Thoracic aorta (tissue), 2 donors: ENCODE measurements at places on chromosomes 7 and 10.

- no peak for DNase-seq
These were observed 137.6 kb upstream of the MAGI2 start for GRCh38 chr7:79590916-79591623.

DNA sequence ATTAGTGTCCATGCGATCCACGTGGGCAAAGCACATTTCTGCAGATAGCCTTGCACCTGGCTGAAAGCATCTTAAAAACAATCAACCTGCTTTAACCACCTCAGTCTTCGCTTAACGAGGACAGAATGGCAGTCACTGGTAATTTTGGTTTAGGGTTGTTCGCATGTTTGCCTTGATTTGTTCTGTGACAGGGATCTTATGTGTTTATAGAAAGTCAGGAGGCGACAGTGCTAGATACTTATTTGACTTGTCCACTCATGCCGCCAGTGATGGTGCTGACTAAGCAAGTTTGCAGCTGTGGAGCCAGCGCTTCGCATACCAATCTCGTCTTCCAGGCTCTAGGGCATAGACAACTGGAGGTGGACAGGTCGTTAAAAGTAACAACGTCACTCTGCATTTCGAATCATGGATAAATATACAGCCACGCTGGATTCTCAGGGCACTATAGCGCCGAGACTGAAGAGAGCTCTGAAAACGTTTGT lies 1.2 kb upstream of the TMEM243 start:
- DNase-seq, result no peak

GRCh38 chr7:131026297-131027000 lies 292.4 kb upstream of the KLF14 start:
- no peak for DNase-seq

GRCh38 chr7:151843181-151843580 lies 33.7 kb downstream of the PRKAG2 start:
- DNase-seq, result no peak

GRCh38 chr10:26879744-26880143 lies 19.0 kb upstream of the ABI1 start:
- no peak for DNase-seq

DNA sequence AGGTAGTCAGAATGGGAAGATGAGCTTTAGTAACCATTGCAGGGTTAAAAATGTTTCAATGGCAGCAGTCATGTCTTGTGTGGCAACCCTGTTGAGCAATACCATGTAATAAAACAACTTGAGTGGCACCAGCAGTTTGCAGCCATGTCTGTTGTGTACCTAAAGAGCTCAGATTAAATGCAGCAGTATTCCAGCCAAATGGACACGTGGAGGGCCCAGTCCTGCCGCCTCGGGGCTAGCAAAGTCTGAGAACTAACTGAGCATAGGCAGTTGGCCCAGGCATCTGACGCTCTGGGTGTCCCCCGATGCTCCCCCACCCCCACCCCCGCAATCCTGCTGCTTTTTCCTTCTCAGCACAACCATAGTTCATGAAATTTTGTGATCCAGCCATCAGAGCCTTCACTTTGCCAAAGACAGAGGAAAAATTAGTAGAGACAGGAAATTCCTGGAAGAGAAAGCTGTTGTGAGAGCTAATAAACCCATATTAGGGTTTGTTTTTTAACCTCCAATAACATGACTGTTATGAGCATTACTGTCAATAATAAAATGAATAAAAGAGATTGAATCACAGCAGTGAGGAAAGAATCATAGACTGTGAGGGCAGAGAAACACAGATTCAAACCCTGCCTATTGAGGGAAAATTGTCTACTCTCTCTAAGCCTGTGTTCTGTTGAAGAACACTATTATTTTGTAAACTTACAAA lies 220.6 kb upstream of the RHOBTB1 start:
- no peak for DNase-seq

- no peak for DNase-seq
These were observed 196.6 kb upstream of the GALNT17 start for GRCh38 chr7:70935311-70935710.

GRCh38 chr7:76057813-76058145 lies 9.9 kb downstream of the MDH2 start:
- no peak for DNase-seq

- no peak for DNase-seq
These were observed 511.9 kb downstream of the SUGCT start for GRCh38 chr7:40646717-40647116.

DNA sequence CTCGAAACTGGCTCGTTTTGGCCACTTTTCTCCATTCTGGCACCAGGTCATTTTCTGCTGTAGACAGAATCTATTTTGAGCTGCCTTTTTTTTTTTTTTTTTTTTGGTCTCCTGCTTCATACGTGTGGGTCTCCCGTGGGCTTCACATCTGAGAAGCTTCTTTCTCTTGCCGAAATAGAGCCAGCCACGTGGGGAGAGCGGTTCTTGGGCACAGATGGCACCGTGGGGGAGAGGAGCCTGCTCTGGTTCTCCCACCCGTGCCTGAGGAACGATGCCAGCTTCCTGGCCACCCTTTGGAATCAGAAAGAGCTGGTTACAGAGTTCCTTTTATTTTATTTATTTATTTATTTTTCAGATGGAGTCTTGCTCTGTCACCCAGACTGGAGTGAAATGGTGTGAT lies 48.7 kb upstream of the OCM2 start:
- DNase-seq, result no peak

GRCh38 chr7:30974605-30975255 lies 11.0 kb downstream of the GHRHR start:
- DNase-seq, result no peak

DNA sequence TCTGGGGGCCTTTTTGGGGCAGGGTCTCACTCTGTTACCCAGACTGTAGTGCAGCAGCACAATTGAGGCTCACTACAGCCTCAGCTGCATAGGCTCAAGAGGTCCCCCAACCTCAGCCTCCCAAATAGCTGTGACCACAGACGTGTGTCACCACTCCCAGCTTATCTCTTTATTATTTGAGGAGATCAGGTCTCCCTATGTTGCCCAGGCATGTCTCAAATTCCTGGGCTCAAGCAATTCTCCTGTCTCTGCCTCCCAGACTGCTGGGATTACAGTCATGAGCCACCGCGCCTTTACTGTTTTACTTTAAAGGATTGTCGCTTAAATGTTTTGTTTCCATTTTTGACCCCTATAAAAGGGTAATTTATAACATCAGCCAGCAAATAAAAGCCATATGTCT lies 502.6 kb upstream of the AUTS2 start:
- no peak for DNase-seq

DNA sequence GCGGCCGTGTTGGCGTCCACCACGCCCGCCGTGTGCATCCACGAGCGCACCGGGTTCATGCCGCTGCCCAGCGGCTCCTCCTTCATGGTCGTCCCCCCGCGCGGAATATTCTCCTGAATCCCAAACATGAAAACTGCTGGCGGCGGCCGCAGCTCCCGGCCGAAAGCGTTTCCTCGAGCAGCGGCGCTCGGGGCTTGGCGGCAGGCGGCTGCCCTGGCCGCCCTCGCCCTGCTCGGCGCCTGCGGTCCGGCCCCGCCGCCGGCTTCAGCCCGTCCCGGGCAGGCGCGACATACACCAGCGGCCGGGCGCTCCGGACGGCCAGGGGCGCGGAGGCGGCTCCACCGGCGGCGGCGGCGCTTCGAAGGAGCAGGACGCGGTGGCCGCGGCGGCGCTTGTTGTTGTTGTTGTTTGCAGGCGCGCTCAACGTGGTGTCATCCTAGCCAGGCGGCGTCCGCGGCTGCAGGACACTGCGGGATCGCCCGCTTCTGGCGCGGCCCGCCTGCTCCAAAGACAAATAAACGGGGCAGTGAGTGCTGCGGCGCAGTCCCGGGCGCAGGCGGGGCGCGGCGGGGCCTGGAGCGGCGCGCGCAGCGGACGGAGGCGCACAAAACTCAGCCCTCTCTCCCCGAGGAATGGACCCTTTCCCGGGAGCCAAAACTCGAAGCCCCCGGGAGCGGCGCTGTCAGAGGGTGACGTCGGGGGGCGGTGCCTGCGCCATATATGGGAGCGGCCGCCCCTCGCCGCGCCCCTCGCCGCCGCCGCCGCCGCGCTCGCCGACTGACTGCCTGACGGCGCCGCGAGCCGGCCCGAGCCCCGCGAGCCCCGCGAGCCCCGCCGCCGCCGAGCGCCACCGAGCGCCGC lies at the start of gene EBF3:
TSS of gene EBF3 (minus strand) at position 634 of the 861 bp plus-strand sequence. CDS start at position 128, 506 bp downstream.
- DNase-seq, result no peak

DNA sequence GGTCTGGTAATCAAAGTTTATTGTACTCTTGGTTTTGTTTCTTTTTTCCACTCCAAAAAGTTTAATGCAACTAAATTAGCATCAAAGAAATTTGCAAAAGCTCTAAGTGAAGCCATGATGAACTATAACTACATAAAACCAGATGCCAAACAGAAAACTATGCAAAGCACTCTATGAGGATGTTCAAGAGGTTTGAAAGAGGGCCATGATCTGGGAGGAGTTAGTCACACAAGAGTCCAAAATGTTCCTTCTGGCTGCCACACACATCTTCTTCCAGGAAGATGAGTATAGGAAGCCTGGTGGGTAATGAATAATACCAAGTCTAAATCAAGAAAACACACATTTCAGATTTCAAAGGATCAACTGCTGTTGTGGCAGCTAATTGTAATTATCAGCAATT lies 28.4 kb downstream of the GLI3 start:
- DNase-seq, result no peak

GRCh38 chr7:71871446-71871845 lies 540.7 kb downstream of the CALN1 start:
- DNase-seq, result no peak

- no peak for DNase-seq
These were observed 421.3 kb upstream of the NUPR2 start for GRCh38 chr7:56537477-56537876.

- no peak for DNase-seq
These were observed 67.3 kb downstream of the GLCCI1 start for GRCh38 chr7:8035647-8036518.

DNA sequence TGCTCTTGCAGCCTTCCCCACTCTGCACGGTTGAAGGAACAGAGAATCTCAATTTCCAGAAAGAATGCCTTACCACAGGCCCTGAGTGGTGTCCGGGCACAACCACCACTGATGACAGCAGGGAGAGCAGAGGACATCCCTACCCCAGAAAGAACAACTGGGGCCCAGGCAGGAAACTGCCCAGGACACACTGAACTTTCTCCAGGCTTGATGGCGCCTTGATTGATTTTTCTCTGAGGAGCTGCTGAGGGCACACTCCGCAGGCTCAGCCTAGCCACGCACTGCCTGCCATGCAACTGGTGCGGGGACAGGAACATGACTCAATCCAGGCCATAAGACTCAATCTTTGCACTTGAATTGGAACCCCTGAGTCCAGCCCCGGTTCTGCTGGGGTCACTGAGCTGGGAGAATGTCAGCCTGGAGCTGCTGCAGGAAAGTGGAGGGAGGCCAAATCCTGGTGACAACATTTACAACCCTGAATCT lies 5.9 kb downstream of the AKR1B1 start:
- DNase-seq, result no peak

GRCh38 chr10:104907521-104907920 lies 266.4 kb downstream of the SORCS3 start:
- DNase-seq, result no peak

DNA sequence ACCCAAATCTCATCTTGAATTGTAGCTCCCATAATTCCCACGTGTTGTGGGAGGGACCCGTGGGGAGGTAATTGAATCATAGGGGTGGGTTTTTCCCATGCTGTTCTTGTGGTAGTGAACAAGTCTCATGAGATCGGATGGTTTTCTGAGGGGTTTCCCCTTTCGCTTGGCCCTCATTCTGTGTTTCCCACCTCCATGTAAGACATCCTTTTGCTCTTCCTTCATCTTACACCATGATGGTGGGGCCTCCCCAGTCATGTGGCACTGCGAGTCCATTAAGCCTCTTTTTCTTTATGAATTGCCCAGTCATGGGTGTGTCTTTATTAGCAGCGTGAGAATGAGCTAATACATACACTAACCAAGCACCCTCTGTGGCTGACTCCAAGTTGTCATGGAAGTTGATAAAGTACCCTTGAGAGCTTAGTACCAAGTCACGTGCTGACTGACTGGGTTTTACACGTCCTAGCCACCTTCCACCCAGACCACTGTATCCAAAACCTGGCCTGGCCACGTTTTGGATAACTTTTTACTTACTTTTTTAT lies 614.4 kb downstream of the SDK1 start:
- no peak for DNase-seq

DNA sequence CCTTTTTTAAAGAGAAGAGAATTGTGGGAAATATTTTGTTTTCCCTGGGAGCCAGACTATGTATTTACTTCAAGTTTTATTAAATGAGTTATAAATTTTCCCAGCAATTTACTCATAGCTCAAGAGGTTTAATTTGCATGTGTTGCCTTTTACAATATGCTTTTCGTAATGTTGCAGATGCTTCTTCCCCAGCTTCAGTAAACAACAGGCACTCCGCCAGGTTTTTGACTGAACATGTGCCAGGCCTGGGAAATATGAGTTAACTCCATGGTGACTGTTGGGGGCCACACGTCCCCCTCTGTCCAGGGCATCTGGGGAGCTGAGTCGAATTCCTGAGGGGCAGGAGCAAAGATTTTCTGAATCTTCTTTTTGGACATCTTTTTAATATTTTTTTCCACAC lies 545.7 kb downstream of the LRMDA start:
- no peak for DNase-seq

DNA sequence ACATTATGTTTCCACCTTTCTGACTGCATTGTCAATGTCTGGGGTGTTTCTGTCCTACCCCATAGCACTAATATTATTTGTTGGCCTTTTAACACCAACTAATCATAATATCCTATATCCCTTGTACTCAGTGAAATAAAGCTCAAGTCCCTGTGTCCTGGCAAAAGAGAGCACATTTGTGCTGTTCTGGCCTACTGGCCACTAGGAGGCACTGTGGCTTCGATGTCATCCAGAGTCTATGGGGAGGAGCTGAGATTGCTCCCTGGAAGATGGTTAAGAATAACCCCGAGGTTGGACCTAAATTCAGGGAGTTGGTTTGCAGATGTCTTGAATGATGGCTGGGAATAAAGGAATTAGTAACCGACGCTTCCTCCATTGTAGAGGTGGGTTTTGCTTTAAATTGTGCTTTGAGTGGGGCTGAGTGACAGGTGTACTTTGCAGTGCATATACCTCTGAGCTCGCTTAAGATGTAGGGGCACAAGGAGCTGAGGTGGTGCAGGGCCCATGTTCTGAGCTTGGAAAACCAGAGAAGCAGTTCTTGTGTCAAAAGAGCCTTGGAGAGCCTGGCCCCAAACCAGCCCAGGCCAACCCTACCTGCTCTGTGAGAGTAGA lies 191.2 kb upstream of the PRSS1 start:
- no peak for DNase-seq

DNA sequence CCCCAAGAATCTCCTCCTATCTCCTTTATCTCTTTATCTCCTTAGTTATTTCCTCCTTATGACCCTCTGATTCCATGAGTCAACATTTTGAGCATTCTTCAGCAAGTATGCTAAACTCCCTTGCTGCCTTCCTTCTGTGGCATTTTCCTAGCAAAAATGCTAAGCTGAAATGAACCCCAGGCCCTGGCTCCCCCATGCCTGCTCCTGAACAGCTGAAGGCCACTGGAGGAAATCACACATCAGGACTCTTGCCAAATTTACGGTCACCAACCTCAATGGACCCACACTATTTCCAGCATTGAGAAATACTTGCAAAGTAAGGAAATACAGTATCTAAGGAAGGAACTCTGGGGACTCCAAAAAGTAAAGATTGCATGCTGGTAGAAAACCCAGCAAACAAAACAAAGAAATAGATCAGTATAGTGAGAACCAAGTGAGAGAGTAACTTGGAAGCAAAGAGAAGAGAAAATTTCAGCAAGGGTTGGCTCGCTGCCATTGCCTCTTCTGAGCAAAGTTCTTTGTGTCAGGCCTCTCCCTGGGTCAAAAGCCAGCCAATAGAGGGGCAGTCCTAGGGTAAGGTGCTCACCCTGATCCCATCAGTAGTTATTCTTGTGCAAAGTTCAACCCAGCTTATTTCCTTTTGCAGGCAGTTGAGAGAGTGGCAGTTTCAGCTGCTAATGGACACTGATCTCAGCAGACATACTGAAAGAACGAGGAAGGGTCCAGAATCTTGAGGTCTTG lies 5.1 kb upstream of the PLEKHS1 start:
- DNase-seq, result no peak
